ENCODE measurements at places on chromosomes 5 and 9. TPM values are rescaled to one million over a fixed set of nuclear protein-coding genes. Genes with fewer than 3 reads are reported as not detected.

Gene RAI14
- total RNA-seq = 34.3 TPM

DNA sequence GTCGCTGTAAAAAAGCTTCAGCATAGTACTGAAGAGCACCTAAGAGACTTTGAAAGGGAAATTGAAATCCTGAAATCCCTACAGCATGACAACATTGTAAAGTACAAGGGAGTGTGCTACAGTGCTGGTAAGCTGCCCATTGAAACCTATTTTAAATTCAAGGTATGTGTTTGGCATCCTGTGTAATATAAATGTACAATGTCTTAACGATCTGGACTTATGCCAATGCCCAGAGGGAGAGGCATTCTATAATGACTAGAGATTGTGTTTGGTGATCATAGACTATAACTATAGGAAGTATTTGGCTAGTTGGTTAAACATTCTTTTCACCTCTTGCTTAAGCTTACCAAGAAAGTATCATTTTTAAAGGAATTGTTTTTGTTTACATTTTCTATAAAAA is 95.7 kb downstream of the INSL6 start:
- no peak overlapping the region for H3K27ac ChIP-seq
- H3K27me3 ChIP-seq = no peaks in the 10 kb centered on the region
- no peaks in the 10 kb centered on the region for H3K36me3 ChIP-seq
- DNase-seq = no peak
- H3K4me1 ChIP-seq = no peaks in the 10 kb centered on the region
- no peak overlapping the region for H3K4me3 ChIP-seq

Gene CCL27
- total RNA-seq = 3.1 TPM

GRCh38 chr9:112032009-112032408 is 135.4 kb downstream of the UGCG start:
- H3K4me3 ChIP-seq = no peak overlapping the region
- DNase-seq = no peak
- H3K27ac ChIP-seq = no peak overlapping the region

DNA sequence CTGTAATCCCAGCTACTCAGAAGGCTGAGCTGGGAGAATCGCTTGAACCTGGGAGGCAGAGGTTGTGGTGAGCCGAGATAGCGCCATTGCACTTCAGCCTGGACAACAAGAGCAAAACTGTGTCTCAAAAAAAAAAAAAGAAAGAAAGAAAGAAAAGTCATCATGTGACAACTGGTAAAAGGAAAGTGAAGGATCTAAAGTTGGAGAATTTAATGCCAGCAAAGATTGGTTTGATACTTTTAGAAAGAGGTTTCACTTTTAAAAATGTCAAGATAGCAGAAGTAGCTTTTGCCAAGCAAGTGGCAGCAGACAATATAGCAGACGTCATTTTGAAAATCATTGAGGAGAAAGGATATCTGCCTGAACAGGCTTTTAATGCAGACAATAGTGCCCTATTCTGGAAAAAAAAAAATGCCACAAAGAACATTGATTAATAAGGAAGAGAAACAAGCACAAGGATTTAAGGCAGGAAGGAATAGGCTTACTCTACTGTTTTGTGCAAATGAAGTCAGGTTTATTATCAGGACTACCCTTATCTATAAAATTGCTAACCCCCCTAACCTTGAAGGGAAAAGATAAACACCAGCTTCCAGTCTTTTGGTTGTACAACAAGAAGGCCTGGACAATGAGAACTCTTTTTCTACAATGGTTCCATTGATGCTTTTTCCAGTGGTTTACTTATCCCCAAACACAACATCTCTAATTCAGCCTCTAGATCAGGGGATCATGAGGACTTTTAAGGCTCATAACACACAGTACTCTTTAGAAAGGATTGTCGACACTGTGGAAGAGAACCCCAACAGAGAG is 12.0 kb downstream of the PKD2L2 start:
- no peaks in the 10 kb centered on the region for H3K36me3 ChIP-seq
- peaks cover 13% of the 10 kb centered on the region for H3K4me1 ChIP-seq
- DNase-seq = no peak
- no peak overlapping the region for H3K4me3 ChIP-seq
- no peaks in the 10 kb centered on the region for H3K27me3 ChIP-seq
- peak overlapping the region; percentile 21 for H3K27ac ChIP-seq

Gene RXFP3
- not detected for total RNA-seq

Gene SLC34A1
- 0.19 TPM for total RNA-seq

Gene SLC35D2
- total RNA-seq = 26.5 TPM

Gene KCNV2
- 8.4 TPM for total RNA-seq

- DNase-seq = no peak
- H3K4me3 ChIP-seq = no peak overlapping the region
- H3K27me3 ChIP-seq = no peaks in the 10 kb centered on the region
- H3K27ac ChIP-seq = no peak overlapping the region
- no peaks in the 10 kb centered on the region for H3K4me1 ChIP-seq
Observed at GRCh38 chr9:130543859-130544258, 35.5 kb upstream of the FUBP3 start.

GRCh38 chr9:123138163-123138562 is 104.7 kb downstream of the GPR21 start:
- H3K27me3 ChIP-seq = no peaks in the 10 kb centered on the region
- H3K36me3 ChIP-seq = no peaks in the 10 kb centered on the region
- H3K4me3 ChIP-seq = no peak overlapping the region

Gene PHF24
- total RNA-seq = 93.3 TPM

- H3K4me3 ChIP-seq = no peak overlapping the region
- no peaks in the 10 kb centered on the region for H3K36me3 ChIP-seq
- H3K27ac ChIP-seq = no peak overlapping the region
- no peak for DNase-seq
Observed at GRCh38 chr5:43274435-43275114, 38.6 kb downstream of the HMGCS1 start.

GRCh38 chr5:74199005-74199404 is 441.5 kb downstream of the ENC1 start:
- no peak for DNase-seq
- peaks cover 15% of the 10 kb centered on the region for H3K4me1 ChIP-seq
- no peak overlapping the region for H3K4me3 ChIP-seq
- no peaks in the 10 kb centered on the region for H3K36me3 ChIP-seq
- H3K27me3 ChIP-seq = no peaks in the 10 kb centered on the region

- H3K27ac ChIP-seq = no peak overlapping the region
- H3K27me3 ChIP-seq = no peaks in the 10 kb centered on the region
- H3K4me3 ChIP-seq = no peak overlapping the region
- DNase-seq = peak; percentile 28
Observed at GRCh38 chr5:181133610-181134231, 2.8 kb upstream of the OR2V1 start.

Gene SLC9A3
- 2.3 TPM for total RNA-seq

- no peaks in the 10 kb centered on the region for H3K36me3 ChIP-seq
- no peaks in the 10 kb centered on the region for H3K27me3 ChIP-seq
- no peak overlapping the region for H3K4me3 ChIP-seq
- peaks cover 22% of the 10 kb centered on the region for H3K4me1 ChIP-seq
- H3K27ac ChIP-seq = no peak overlapping the region
- peak; percentile 82 for DNase-seq
Observed at GRCh38 chr9:134895908-134896833, 15.6 kb downstream of the FCN2 start.

- H3K27me3 ChIP-seq = no peaks in the 10 kb centered on the region
- no peaks in the 10 kb centered on the region for H3K36me3 ChIP-seq
- H3K4me3 ChIP-seq = no peak overlapping the region
- H3K4me1 ChIP-seq = peaks cover 10% of the 10 kb centered on the region
- no peak overlapping the region for H3K27ac ChIP-seq
Observed at GRCh38 chr9:98875536-98875935, 68.1 kb downstream of the GALNT12 start.

GRCh38 chr5:142827934-142828576 is 57.9 kb downstream of the ARHGAP26 start:
- no peaks in the 10 kb centered on the region for H3K36me3 ChIP-seq
- H3K4me3 ChIP-seq = no peak overlapping the region
- H3K27ac ChIP-seq = peak overlapping the region; percentile 76
- no peak for DNase-seq

- H3K27me3 ChIP-seq = no peaks in the 10 kb centered on the region
- H3K36me3 ChIP-seq = no peaks in the 10 kb centered on the region
- H3K4me3 ChIP-seq = no peak overlapping the region
Observed at GRCh38 chr5:22050931-22051330, 802.2 kb downstream of the CDH12 start.

Gene PNPLA7
- 17.8 TPM for total RNA-seq

GRCh38 chr5:154375329-154376008 is 70.3 kb upstream of the SAP30L start:
- H3K4me3 ChIP-seq = no peak overlapping the region
- peak; percentile 41 for DNase-seq
- H3K36me3 ChIP-seq = no peaks in the 10 kb centered on the region
- H3K27ac ChIP-seq = peak overlapping the region; percentile 26
- H3K27me3 ChIP-seq = no peaks in the 10 kb centered on the region
- peaks cover 45% of the 10 kb centered on the region for H3K4me1 ChIP-seq
